GM18507 (cell line): ENCODE measurements at places on chromosomes 5 and 9.

DNA sequence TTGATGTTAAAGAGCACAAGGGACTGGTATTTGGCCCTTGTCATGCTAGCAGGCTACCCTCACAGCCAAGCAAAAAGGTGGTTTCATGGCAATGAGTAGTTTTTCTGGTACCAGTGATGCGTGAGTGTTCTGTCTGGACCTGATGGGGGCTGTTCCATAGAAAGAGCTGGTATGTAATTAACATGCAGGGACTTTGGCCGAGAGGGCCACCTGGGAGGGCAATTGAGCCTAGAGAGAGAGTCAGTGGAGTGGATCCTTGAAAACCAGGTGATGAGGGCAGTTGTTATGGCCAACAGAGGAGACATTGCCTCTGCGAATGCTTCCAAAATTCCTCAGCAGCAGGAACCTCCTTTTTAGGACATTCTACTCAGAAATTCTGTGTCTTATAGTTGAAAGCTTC is 383.3 kb downstream of the PSAT1 start:
- no peak for DNase-seq

- no peak for DNase-seq
These were observed 22.0 kb downstream of the ABCA1 start for GRCh38 chr9:104905931-104906330.

DNA sequence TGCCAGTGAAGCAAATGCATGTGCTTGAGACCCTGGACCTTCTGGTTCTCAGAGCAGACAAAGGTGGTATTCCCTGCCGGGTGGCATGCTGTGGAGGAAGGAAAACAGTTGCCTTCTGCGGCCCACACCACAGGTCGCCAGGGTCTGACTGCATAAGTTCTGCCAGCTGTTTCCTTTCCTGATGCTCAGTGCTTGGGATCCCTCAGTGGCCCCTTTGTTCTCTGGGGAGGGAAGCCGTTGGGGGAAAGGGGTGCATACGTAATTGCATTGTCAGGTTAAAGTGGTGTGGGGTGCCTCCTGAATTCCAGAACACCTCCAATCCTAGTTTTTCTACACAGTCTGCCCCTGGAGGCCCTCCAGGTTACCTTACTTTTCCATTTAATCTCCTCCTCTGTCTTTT is 43.1 kb upstream of the SLC2A8 start:
- DNase-seq: no peak

- no peak for DNase-seq
These were observed 49.1 kb downstream of the ERAP1 start for GRCh38 chr5:96758621-96759020.

DNA sequence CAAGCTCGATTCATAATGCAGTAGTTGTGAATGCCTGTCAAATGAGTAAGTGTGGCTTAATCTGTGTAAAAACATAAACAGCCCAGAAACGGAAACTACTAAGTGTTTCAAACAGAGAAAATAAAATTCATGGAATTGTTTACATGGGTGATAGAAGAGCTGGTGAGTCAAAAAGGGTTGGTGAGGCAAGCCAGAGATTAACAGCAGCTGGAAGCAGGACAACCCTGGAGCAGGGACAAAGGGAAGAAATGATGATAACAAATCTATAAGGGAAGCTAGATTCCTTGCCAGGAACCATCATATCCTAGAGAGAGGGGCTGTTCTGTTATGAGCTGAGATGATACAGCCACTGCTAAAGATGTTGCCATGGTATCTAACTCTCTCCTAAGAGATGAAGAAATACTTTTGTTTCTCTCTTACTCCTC is 18.0 kb upstream of the PRR16 start:
- DNase-seq: no peak

DNA sequence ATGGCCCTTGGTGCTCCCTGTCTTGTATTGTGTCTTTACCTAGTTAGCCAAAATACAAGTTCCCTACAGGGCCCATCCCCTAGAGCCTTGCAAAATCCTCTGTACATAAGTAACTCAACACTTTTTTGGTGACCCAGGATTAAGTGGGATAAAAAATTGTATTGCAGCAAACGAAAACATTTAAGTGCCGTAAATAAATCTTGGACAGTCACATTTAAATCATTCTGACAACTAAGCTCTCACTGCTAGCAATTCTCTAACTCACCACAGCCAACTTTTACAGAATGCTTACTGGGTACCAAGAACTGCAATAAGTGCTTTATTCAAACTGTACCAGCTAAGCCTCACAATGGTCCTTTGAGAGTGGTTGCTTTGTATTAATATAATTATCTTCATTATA is 56.6 kb downstream of the GNAQ start:
- DNase-seq: no peak

DNA sequence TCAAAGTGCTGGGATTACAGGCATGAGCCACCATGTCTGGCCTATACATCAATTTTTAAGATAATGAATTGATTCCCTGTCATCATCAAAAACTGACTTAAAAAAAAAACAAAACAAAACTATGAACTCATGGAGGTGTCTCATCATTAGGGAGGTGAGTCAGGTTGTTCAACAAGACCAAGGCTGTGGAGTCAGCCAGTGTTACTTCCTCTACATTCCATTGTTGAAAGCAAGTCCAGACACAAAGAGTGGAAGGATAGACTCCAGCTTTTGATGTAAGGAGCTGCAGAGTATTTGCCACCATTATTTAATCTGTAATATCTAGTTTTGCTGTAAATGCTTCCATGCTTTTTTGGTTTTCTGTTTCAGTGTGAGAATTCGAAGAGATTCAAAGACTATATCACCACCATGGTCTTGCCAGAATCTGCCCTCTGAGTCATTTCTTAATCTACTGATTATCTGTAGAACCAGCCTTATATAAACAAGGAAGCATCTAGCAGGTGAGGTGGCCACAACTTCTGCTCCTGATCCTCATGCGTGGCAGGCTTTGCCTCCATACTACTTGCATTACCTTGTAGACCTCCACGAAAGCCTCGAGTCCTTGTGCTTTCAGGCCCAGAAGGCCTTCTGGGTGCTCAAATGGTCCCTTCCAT is 156.1 kb downstream of the FGF1 start:
- DNase-seq: no peak

DNA sequence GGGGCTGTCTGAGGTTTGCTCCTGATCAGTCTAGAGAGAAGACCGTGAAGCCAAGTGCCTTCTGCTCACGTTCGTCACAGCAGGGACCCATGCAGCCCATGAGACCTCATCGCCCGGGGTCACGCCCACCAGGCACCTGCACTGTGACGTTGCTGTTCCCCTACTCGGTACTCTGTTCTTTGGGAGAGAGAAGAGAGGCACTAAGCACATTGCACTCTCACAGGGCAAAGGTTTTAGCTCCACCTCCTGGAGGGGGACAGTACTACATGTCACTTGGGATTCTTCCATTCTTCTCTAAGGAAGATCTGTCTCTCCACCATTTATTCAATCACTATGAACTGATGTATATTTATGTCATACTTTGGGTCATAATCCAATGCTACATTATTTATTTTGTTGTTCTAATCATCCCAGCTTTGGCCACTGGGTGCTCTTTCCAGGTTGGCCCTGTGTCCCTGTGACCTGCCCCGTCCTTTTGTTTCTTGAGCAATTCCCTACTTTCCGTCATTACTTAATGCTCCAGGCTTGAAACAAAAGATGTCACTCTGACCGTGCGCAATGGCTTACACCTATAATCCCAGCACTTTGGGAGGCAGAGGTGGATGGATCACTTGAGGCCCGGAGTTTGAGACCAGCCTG is 31.4 kb upstream of the BRD3 start:
- peak; percentile 51 for DNase-seq
